ENCODE measurements at places on chromosomes 5 and 9.

DNA sequence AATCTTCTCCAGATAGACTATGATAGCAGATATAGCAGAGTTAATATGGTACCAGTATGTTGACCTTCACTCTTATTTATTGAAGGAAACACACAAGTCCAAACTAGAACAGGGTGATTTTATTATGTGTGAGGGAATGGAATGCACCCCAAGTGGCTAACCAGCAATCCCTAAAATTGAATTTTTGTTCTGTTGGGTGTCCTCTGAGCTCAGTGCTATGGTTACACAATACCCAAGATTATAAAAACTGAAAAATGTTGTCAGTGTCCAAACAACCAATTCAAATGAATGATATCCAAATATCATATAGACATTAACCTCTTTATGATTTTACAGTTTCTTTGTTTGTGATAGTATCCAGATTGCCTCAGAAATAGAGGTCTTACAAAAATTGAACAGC, 60.9 kb downstream of the NNT start:
- no peak for DNase-seq

DNA sequence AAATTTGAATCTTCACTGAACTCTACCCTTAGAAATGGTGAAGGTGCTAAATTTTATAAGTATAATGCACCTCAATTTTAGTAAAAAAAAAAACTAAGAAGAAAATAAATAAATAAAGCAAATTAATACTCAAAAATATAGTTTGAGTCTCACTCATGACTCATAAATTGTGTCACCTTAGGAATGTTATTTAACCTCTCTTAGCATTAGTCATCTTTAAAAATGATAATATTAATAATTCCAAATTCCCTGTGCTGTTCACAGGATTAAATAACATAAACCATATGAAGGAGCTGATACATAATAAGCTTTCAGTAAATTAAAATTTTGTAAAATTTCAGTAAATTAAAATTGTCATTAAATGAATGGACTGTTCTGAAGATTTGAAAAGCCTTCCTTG, 339.8 kb upstream of the RGMB start:
- DNase-seq: no peak

DNA sequence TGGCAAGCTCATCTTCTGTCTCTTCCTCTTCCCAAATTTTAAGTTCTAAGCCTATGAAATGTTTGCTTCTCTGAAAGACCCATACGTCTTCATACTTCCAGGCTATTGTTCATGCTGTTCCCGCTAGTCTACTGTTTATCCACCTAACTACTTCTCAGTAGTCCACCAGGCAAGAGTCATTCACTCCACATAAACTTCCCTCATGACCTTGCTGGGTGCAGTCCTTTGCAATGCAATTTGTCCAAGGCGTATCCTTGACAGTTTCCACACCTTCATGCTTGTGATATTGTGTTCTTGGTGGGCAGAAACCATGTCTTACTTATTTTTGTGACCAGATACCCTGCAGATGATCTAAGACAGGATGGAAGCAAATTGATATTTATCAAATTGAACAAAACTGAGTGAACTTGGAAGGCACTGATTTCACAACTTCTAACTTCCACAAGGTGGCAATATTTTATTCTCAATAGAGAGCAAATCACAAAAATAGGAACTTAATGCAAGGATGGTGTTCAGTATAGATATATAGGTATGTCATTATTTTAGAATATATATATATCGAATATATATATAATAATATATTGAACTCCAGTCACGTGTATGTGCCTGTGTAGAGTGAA, 30.3 kb downstream of the TYRP1 start:
- no peak for DNase-seq

- no peak for DNase-seq
Observed at GRCh38 chr9:113945784-113946183, 69.7 kb downstream of the ZNF618 start.

DNA sequence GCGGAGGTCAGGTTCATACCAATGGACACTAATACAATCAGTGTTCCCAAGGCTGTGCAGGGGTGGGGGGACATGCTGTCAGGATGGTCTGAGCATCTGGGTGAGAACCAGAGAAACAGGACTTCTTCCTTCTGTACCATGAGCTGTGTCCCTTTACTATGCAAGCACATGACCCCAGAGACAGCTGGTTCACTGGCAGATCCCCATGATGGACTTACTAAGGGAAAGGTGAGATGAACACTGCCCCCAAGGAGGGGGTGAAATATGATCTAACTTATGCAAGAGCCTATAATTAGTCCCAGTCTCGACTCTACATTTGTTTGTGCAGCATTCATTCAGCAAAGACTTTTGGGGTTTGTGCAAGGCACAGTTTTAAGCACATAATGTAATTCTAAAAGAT, 91.4 kb downstream of the LIFR start:
- no peak for DNase-seq
